ENCODE measurements at places on chromosomes 6 and 20.
A peak's percentile ranks its signal among the peaks of the same experiment; 100 is the strongest.

GRCh38 chr6:620166-620565 lies 36.7 kb downstream of the HUS1B start:
- DNase-seq: no peak
- H3K4me3 ChIP-seq: no peak overlapping the region
- no peak overlapping the region for H3K27ac ChIP-seq

- H3K36me3 ChIP-seq: no peaks in the 10 kb centered on the region
- no peaks in the 10 kb centered on the region for H3K4me1 ChIP-seq
- no peak for DNase-seq
Measured at GRCh38 chr6:148818939-148819575, 72.2 kb downstream of the UST start.

GRCh38 chr6:7920425-7920824 lies 9.8 kb upstream of the TXNDC5 start:
- no peak overlapping the region for H3K4me3 ChIP-seq
- DNase-seq: no peak
- peaks cover 5% of the 10 kb centered on the region for H3K27me3 ChIP-seq
- no peak overlapping the region for H3K27ac ChIP-seq

- H3K27ac ChIP-seq: no peak overlapping the region
- no peaks in the 10 kb centered on the region for H3K36me3 ChIP-seq
- no peak for DNase-seq
- no peaks in the 10 kb centered on the region for H3K4me1 ChIP-seq
- no peaks in the 10 kb centered on the region for H3K27me3 ChIP-seq
Measured at GRCh38 chr6:113587078-113587699, 270.0 kb upstream of the MARCKS start.

GRCh38 chr6:158073776-158074175 lies 92.1 kb downstream of the SYNJ2 start:
- H3K4me1 ChIP-seq: peaks cover 9% of the 10 kb centered on the region
- no peak for DNase-seq
- H3K27me3 ChIP-seq: no peaks in the 10 kb centered on the region
- peaks cover 49% of the 10 kb centered on the region for H3K36me3 ChIP-seq
- H3K27ac ChIP-seq: no peak overlapping the region

GRCh38 chr20:45405571-45406259 lies 2.4 kb upstream of the DBNDD2 start:
- H3K36me3 ChIP-seq: no peaks in the 10 kb centered on the region
- peak overlapping the region; percentile 63 for H3K4me3 ChIP-seq
- peaks cover 4% of the 10 kb centered on the region for H3K4me1 ChIP-seq
- DNase-seq: no peak

DNA sequence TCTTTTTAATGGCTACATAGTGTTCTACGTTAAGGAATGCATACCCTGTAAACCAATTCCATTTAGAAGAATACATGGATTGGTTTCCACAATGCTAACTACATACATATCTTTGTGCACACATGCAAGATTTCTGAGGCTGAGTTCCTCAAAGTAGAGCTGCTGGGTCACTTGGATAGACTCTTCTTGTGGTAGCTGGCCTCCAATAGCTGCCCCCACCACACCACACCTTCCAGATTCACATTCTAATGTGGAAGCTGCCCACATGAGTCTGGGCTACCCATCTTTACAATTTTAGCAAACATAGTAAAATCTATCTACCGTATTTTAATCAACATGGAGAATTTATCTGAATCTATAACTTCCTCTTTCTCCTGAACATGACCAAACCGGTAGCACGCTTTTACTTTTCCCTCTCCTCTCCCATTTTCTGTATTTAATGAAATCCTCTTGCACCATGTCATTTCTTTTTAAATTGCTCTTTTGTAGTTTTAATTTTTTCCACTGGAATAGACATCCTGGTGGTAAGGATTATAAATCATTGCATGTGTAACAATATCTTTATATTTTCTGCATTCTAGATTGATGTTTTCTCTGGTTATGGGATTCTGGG lies 74.7 kb upstream of the CITED2 start:
- no peaks in the 10 kb centered on the region for H3K27me3 ChIP-seq
- H3K27ac ChIP-seq: peak overlapping the region; percentile 9
- no peak overlapping the region for H3K4me3 ChIP-seq
- no peaks in the 10 kb centered on the region for H3K36me3 ChIP-seq

DNA sequence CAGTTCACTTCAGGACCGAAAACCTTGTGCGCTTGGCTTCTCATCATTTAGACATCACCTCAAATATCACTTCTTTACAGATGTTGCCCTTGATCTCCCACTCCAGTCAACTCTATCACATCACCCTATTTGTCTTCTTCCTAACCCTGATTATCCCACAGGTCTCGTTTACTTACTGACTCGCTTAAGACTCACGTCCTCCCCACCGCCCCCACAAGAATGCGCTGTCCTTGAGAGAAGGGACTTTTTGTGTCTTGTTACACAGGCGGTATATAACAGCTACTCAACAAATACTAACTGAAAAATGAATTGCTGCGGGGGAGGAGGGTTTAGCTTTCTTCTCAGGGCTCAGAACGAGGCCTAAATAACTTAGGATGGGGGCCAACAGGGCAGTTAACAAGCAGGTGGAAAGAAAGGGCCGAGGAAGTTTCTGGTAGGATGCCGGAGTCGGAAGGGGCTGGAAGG lies 527 bp downstream of the TOMM34 start:
- H3K4me1 ChIP-seq: peaks cover 5% of the 10 kb centered on the region
- peak overlapping the region; percentile 65 for H3K27ac ChIP-seq
- no peaks in the 10 kb centered on the region for H3K27me3 ChIP-seq
- H3K4me3 ChIP-seq: peak overlapping the region; percentile 82
- H3K36me3 ChIP-seq: peaks cover 17% of the 10 kb centered on the region

GRCh38 chr6:110399219-110400071 lies 15.9 kb downstream of the DDO start:
- DNase-seq: no peak
- no peaks in the 10 kb centered on the region for H3K36me3 ChIP-seq
- no peak overlapping the region for H3K27ac ChIP-seq
- H3K4me1 ChIP-seq: no peaks in the 10 kb centered on the region

GRCh38 chr6:16251706-16252105 lies 13.3 kb downstream of the GMPR start:
- H3K36me3 ChIP-seq: no peaks in the 10 kb centered on the region
- H3K4me1 ChIP-seq: peaks cover 2% of the 10 kb centered on the region
- no peak overlapping the region for H3K27ac ChIP-seq
- DNase-seq: no peak
